Esophagus muscularis mucosa (tissue), 4 donors: ENCODE measurements at places on chromosomes 3 and 15.

DNA sequence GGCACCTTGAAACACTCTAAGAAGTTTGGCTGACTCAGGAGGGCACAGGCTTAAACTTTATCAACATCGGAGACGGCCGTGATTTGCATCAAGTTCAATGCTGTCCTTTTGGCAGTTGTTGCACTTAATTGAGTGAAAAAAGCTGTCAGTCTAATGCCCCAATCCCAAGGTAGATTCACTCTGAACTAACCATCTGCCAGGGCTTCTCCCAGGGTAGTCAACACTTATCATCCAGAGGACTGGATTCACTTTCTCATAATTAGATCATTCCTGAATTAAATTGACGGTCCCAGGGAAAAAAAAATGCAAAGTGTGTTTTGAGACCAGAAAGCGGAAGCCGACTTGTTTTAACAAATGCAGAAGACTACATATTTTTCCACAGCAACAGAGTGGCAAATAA, 28.5 kb downstream of the RORA start:
- DNase-seq, result no peak

DNA sequence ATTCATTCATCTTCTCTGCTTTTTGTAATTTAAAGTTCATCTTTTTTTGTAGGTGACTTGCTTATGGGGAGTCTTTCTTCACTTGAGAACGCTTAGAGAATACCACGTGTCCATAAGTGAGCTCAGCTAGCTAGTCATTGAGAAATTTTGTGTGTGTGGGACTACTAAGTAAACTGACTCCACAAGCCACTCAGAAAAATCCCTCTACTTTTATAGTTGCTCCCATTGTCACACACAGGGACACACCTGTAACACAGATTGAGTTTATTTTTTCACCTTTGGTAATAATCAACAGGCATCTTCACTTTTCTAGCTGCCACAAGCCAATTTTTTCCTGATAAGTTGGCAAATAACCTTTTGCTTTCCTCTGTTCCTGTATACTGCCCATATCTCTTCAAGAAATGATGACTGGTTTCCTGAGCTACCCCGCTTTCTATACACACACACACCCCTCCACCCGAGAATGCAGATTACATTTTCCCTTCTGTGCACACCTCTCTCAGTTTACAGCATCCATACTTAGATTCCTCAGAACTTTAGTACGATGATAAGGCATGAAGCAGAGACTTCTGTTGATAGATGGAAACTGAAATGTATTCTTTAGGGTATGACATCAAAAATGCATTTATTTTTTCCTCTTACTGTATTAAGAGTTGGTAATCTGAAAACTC, 4.6 kb downstream of the TSC22D2 start:
- DNase-seq, result no peak

- no peak for DNase-seq
Measured at GRCh38 chr3:141271279-141272030, 39.8 kb downstream of the PXYLP1 start.

GRCh38 chr15:64634027-64634426, 141.4 kb downstream of the RBPMS2 start:
- no peak for DNase-seq

- no peak for DNase-seq
Measured at GRCh38 chr3:31772272-31772671, 208.8 kb downstream of the OSBPL10 start.

DNA sequence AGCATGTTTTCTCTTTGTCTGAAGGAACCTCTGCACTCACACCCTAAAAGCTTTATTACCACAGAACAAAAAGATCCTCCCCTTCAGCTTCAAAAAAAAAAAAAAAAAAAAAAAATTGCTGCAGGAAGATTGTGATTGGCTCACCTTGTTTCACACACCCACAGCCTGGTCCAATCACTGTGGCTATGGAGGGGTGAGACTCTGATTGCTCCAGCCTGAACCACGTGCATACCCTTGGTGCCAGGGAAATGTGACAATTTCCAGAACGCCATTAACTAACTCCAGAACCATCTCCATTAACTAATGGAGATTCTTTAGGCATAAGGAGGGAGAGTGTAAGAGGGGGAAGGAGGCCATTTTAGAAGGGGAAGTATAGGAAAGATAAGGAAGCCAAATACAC, 106.5 kb upstream of the CRBN start:
- no peak for DNase-seq

DNA sequence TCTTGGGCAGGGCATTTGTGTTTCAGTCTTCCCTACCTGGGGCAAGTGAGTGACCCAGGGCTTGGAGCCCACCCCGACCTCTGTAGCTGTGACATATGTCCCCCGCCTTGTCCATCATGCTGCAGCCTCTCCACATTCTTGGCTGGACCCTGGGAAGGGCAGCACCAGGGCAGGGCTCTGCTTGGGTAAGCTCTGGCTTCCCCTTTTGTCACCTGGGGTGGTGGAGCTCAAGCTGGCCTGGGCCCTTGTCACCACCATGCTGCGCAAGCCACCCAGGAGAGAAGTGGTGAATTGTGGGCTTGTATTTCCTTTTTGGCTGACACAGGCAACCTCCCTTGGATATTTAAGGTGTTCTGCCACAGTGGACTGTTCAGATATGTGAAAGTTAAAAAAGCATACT, 29.3 kb downstream of the SPSB4 start:
- no peak for DNase-seq

DNA sequence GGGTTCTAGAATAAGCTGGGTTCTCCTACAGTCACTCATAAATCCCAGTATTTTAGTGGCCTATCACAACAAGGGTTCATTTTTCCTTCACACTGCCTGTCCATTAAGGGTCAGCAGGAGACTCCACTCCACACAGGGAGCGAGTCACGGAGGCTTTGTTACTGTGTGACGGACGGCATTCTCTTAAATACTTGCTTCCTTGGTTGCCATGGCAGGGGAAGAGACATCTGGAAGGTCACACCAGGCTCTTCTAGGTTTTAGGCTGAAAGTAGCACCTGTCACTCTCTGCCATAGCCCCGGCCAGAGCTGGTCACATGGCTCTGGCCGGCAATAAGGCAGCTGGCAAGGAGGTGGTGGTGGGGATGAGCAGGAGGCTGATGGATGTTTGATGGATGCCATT, 89.4 kb upstream of the ANKRD34C start:
- no peak for DNase-seq

DNA sequence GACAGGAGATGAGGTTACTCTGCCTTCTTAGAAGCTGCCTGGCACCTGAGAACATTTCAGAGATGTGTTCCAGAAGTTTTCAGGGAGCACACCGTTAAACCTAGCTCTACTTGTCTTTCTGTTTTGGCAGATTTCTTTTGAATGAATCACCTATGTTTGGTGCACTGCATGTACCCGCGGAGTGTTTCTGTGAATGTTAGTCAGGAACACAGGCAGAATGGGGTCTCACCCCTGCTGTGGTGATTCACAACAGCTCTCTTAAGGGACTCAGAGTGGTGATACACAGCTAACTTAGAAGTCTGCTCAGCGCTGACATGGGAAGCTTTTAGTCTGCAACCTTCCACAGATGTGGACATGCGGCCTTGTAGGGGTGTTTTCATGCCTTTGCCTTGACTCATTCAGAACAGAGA, 24.0 kb downstream of the TSEN2 start:
- no peak for DNase-seq

GRCh38 chr3:59872128-59872527, 822.3 kb upstream of the CFAP20DC start:
- no peak for DNase-seq

DNA sequence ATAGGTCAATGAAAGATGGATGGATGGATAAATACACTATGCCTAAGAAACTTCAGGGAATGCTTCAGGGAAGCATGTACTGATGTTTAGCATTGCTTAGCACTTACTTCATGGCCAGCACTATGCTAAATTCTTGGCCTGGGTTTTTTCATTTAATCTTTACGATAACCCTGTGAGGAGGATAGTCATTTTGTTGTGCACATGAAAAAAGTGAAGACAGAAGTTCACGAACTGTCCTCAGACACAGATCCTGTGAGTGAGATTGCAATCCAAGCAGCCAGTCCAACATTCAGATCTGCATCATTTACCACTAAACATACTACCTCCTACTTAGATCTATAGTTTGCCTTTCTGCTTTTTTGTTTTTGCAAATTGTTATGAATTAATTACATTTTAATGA, 510.8 kb upstream of the AGTR1 start:
- no peak for DNase-seq

GRCh38 chr15:71792521-71792920, 17.8 kb upstream of the NR2E3 start:
- DNase-seq, result no peak

- DNase-seq, result no peak
Measured at GRCh38 chr15:71754660-71755059, 55.7 kb upstream of the NR2E3 start.

DNA sequence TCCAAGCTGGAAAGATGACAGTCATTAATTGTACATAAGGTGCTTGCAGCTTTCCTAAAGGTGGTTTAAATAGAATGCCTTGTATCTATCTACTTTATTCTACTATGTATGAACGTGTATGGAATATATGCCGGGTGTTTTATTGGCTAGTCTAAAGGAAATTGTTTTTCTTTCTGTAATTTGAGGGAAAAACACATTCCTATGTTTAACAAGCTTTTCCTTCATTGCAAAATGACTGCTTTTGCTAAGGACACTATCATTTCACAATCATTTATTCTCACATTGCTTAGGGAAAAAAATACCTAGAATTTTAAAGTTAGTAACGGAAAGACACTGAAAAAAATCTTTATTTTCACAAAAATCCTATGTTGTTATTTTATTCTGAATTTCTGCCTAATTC, 141.7 kb downstream of the WDR76 start:
- DNase-seq, result no peak

- DNase-seq, result no peak
Measured at GRCh38 chr3:55267206-55267930, 219.7 kb downstream of the WNT5A start.

GRCh38 chr3:150737874-150738679, 24.9 kb downstream of the SIAH2 start:
- DNase-seq, result peak; percentile 70

GRCh38 chr3:49675912-49676311, 1.8 kb downstream of the APEH start:
- DNase-seq, result no peak

DNA sequence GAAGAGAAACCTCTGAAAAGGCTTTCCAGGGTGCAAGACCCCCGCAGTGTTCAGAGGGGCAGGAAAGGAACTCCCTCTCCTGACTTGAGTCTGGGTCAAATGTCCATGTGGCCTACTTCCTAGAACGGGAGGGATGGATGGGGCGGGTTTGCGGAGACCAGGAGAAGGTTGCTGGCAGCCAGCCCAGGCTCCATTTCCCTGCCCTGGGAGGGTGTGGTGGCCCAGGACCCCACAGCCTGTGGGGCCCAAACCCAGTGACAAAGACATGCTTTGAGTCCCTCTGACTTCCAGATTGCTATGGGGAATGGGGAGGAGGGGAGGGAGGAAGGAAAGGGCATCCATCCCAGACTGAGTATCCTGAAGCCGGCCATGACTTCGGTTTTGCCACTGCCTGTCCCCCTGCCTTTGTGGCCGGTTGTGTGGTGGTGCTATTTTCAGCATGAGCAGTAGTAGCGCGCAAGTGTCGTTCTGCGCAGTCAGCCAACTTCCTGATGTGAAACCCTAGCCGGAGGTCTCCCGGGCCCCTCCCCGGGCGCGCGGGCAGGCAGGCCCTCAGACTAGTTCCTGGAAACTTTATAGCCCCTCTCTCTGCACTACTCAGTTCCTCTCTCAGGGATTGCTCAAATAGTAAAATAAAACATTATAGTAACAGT, 24.4 kb downstream of the MAGEF1 start:
- no peak for DNase-seq

GRCh38 chr3:67018789-67019526, 20.9 kb downstream of the KBTBD8 start:
- no peak for DNase-seq

- DNase-seq, result no peak
Measured at GRCh38 chr3:186506857-186507256, 37.3 kb downstream of the CRYGS start.

DNA sequence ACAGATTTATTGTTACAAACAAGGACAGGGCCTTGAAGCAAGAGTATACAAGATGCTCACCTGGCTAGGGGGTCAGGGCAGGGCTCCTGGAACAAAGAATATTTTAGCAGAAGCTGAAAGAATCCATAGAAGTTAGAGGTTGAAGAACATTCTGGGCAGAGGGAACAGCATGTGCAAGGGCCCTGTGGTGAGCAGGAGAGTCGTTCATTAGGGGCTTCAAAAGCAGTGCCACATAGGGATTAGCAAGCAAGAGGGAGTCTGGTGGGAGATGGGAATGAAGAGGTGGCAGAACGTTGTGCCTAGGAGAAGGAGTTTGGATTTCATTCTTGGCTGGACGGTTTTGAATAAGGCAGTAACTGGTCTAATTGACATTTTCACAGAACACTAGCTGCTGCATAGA, 22.9 kb downstream of the DNAJB8 start:
- no peak for DNase-seq

DNA sequence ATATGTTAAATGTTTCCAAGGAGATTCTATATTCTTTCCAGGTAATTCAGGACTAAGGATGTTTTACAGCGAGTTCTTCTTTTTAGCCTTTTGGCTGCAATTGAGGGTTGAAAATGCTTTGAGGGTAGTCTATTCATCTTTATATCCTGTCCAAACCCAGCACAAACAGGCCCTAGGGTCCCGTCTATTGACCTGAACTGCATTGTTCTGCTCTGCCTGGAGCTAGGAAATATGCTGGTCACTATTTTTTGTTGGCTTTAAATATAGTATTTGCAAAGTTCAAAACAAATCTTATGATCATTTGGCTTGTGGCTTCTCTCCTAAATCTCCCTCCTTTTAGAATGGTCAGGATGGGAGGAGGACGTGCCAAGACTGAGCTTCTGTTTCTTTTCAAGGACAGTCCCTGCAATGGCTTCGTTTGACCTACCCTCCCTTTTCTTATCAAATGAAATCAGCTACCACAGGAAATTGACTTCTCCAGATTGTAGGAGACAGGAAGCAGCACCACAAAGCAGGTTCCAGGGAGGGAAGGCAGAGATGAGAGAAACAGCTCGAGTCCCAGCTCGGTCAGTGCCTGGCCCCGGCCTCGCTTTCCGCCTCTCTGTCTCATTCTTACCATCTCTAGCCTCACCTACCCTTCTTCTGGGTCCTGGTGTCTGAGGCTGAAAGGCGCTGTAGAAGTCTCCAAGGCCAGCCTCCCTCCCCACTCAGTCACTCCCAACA, 27.6 kb upstream of the NRROS start:
- DNase-seq, result no peak

- DNase-seq, result no peak
Measured at GRCh38 chr3:38711321-38711720, 61.8 kb upstream of the SCN5A start.

GRCh38 chr3:10738688-10739372, 77.2 kb upstream of the SLC6A11 start:
- peak; percentile 95 for DNase-seq

GRCh38 chr3:138470687-138471086, 36.3 kb downstream of the ESYT3 start:
- peak; percentile 90 for DNase-seq

DNA sequence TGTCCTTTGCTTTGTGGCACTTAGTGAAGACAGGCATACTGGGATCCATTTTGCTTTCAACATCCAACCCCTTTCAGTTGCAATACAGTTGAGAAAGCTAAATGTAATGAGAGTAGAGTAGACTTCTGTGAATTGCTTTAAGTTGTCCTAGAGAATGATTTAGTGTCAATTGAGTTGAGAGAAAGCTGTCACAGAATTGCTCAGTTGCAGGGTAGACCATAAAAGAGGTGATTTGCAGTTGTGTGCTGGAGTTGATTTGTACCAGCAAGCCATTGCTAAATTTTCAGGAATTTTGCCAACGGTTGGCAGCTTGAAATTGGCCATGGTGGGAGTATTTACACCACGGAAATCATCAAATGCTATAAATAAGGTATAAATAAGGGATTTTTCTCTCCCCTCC, 2.2 kb downstream of the ABHD5 start:
- DNase-seq, result no peak
